NCI-H2081 treated with DMSO at 0.1 percent for 48 hours (cell line): ENCODE measurements at places on chromosomes 3 and 15.
A peak's percentile ranks its signal among the peaks of the same experiment; 100 is the strongest.

DNA sequence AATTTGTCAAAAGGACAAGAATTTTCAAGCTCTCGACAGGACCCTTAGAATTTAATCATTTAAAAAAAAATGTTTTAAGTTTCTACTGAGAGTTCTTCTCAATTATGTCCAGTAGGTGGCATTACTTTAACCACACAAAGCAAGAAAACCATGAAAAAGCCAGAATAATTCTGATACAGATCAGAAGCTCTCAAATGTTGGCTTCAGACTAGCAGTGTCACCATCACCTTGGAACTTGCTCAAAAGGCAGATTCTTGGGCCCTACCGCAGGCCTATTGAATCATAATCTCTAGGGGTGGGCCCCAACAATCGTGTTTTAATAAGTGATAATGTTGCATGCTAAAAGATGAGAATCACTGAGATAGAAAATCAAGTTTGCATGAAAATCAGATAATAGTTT, 99.5 kb upstream of the KCNMB2 start:
- DNase-seq = peak; percentile 93

GRCh38 chr3:44109771-44110361, 131.8 kb upstream of the TOPAZ1 start:
- no peak for DNase-seq

DNA sequence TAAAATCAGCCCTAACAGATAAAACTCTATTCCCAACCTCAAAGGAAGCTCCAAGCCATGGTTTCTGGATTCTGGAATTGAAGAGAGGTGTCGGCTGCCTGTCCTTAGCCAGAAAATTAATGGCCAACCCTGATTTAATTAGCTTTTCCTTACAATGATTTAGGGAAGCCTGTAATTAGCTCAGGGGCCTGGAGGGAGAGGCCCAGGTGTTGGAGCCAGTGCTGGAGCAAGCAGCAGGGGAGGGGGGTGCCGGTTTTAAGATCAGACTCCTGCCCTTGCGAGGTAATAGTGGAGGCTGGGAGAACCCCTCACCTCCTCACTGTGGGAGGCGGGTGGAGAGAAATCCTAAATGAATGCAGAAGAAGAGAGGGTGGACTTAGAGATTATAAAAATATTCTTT, 14.7 kb upstream of the ATP2B2 start:
- no peak for DNase-seq

DNA sequence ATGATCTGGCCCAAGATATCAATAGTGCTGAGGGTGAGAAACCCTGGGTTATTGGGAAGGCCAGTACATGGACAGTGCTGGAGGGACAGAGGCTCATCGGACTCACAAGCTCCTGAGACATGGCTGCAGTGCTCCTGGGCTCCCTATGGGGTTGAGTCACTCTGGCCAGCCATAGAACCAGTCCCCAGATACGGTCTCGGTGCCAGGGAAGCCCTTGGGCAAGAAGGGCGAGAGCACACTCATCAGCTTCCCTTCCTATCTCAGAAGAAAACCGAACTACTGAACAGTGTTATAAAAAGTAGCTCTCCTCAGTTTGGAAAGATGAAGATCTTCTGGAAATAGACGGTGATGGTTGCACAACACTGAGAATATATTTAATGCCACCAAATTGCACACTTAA, 34.4 kb downstream of the POC1A start:
- DNase-seq = no peak

- DNase-seq = no peak
These were observed 17.4 kb downstream of the FSD2 start for GRCh38 chr15:82788496-82788895.

DNA sequence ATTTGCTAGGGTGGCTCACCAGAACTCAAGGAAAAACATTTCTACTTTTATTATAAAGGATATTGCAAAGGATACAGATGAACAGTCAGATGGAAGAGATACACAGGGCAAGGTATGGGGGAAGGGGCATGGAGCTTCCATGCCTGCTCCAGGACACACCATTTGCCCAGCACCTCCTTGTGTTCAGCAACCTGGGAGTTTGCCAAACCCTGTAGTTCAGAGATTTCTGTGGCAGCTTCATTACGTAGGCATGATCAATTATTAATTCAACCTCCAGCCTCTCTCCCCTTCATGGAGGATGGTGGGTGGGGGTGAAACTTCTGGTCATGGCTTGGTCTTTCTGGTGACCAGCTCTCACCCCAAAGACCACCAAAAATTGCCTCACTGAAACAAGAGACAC, 353.9 kb upstream of the THBS1 start:
- no peak for DNase-seq

GRCh38 chr3:20701641-20702040, 515.6 kb upstream of the SGO1 start:
- DNase-seq = peak; percentile 22

GRCh38 chr3:61146010-61146890, 105.0 kb downstream of the FHIT start:
- peak; percentile 33 for DNase-seq

GRCh38 chr15:74500401-74500800, 39.4 kb upstream of the UBL7 start:
- DNase-seq = no peak

GRCh38 chr3:101519685-101520365, 6.8 kb upstream of the SENP7 start:
- no peak for DNase-seq
